ENCODE measurements at places on chromosomes 1 and 21. TPM values are rescaled to one million over a fixed set of nuclear protein-coding genes. Genes with fewer than 3 reads are reported as not detected.

The CITED4 gene
- 9.1 TPM for total RNA-seq

The TBX19 gene
- total RNA-seq = 2.1 TPM

The OLFML2B gene
- not detected for total RNA-seq

The CCDC185 gene
- not detected for total RNA-seq

The FMO4 gene
- 1.5 TPM for total RNA-seq

The IGFN1 gene
- not detected for total RNA-seq

The CFHR3 gene
- total RNA-seq = not detected

The KIAA0040 gene
- 51.0 TPM for total RNA-seq

The C2CD4D gene
- total RNA-seq = 0.23 TPM

The LMOD1 gene
- total RNA-seq = not detected

The GBP1 gene
- 146 TPM for total RNA-seq

The FAM163A gene
- total RNA-seq = not detected

The DNAH14 gene
- total RNA-seq = not detected

The NLRP3 gene
- 4.5 TPM for total RNA-seq

The VPS45 gene
- total RNA-seq = 36.1 TPM

The PROK1 gene
- total RNA-seq = not detected

The LCE2B gene
- total RNA-seq = not detected

The WDR64 gene
- 0.21 TPM for total RNA-seq

The TAS1R3 gene
- total RNA-seq = 1.2 TPM

The OLIG2 gene
- not detected for total RNA-seq

The SUSD4 gene
- total RNA-seq = 0.18 TPM

The TGFBR3 gene
- total RNA-seq = 3.7 TPM

The ZNF687 gene
- total RNA-seq = 25.5 TPM

The CLCNKA gene
- not detected for total RNA-seq

The HCRTR1 gene
- total RNA-seq = not detected

The PPCS gene
- total RNA-seq = 36.2 TPM

The FABP3 gene
- not detected for total RNA-seq

The CSMD2 gene
- total RNA-seq = not detected

The HORMAD1 gene
- not detected for total RNA-seq

The AGMAT gene
- total RNA-seq = 10.3 TPM

The NFASC gene
- total RNA-seq = not detected

The SLC44A3 gene
- total RNA-seq = not detected

The LIN28A gene
- not detected for total RNA-seq

The ATPAF1 gene
- total RNA-seq = 55.0 TPM

The S100A7A gene
- total RNA-seq = not detected

The BNIPL gene
- 1.1 TPM for total RNA-seq

The FCGR1A gene
- total RNA-seq = not detected

The FNDC10 gene
- total RNA-seq = 9.3 TPM

The C1orf50 gene
- 6.7 TPM for total RNA-seq

All from activated CD8-positive, alpha-beta T cell treated with anti-CD3 and anti-CD28 coated beads, Interleukin-2, amount 10 ng/mL, durations not matched to agents 7 days and 5 days (primary cell).